Central memory CD8-positive, alpha-beta T cell (primary cell): ENCODE measurements at places on chromosomes 16 and 17.

- no peak overlapping the region for H3K4me3 ChIP-seq
- DNase-seq, result no peak
- H3K27me3 ChIP-seq, result no peaks in the 10 kb centered on the region
Observed at GRCh38 chr16:88464447-88465318, 11.6 kb downstream of the ZFPM1 start.

- H3K4me3 ChIP-seq, result no peak overlapping the region
- DNase-seq, result no peak
- H3K27me3 ChIP-seq, result no peaks in the 10 kb centered on the region
- H3K36me3 ChIP-seq, result peaks cover 59% of the 10 kb centered on the region
- H3K4me1 ChIP-seq, result peaks cover 27% of the 10 kb centered on the region
- H3K27ac ChIP-seq, result no peak overlapping the region
Observed at GRCh38 chr16:69324013-69324531, 6.3 kb downstream of the PDF start.

GRCh38 chr16:17839272-17839671 lies 368.5 kb upstream of the XYLT1 start:
- no peaks in the 10 kb centered on the region for H3K4me1 ChIP-seq
- peaks cover 11% of the 10 kb centered on the region for H3K27me3 ChIP-seq
- H3K27ac ChIP-seq, result no peak overlapping the region
- H3K4me3 ChIP-seq, result no peak overlapping the region

DNA sequence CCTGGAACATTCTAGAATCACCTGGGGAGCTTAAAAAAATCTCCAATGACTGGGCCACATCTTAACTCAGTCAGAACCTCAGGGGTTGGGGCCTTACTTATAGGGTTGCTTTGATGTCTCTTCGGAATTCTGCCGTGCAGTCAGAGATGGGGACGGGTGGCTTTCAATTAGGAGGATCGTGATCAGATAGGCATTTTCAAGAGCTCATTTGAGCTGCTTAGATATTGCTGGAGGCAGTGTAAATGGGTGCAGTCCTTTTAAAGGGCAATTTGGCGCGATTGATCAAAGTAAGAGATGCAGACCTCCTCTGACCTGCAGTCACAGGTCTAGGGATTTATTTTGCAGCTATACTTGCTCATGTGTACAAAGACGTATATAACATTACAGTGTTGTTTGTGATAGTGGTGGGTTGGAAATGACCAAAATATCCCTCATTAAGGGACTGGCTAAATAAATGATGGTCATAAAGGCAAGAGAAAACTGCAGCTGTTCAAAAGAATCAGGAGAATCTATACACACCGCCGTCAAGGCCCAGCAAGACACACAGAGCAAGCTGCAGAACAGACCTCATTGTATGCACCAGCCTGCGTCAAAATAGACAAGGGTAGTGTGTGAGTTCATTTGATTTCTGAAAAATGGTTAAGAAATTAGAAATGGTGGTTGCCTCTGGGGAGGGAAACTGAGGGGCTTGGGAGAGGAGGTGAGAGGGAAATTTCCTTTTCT lies 6.3 kb upstream of the KCNG4 start:
- H3K36me3 ChIP-seq, result no peaks in the 10 kb centered on the region
- no peaks in the 10 kb centered on the region for H3K4me1 ChIP-seq
- H3K4me3 ChIP-seq, result no peak overlapping the region
- H3K27me3 ChIP-seq, result peaks cover 58% of the 10 kb centered on the region

DNA sequence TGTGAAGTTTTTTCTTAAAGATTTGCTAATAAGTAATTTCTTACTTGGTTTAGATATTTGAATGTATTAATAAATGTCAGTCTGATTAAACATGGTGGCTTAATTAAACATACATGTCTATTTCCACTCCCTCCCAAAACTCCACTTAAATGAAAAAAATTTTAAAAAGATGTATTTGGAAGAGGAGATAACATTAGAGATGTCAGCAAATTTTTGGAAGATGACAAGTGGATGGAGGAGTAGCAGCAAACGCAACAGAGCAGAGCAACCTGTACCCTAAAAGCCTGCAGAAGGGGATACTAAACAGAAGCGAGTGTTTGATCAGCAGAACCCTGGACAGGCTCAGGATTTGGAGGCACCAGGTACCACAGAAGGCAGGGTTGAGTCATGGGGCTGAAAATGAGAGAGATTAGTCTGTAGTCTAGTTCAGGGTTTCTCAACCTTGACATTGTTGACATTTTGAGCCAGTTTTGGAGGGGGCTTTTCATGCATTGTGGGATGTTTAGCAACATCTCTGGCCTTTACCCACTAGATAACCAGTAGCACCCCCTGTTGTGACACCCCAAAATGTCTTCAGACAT lies 17.8 kb downstream of the LUC7L3 start:
- H3K4me1 ChIP-seq, result peaks cover 49% of the 10 kb centered on the region
- no peak overlapping the region for H3K4me3 ChIP-seq
- H3K27ac ChIP-seq, result peak overlapping the region; percentile 87
- no peaks in the 10 kb centered on the region for H3K27me3 ChIP-seq
- peaks cover 51% of the 10 kb centered on the region for H3K36me3 ChIP-seq

GRCh38 chr16:84518804-84519341 lies 14.4 kb upstream of the MEAK7 start:
- H3K27me3 ChIP-seq, result no peaks in the 10 kb centered on the region
- H3K4me1 ChIP-seq, result peaks cover 56% of the 10 kb centered on the region
- peak overlapping the region; percentile 70 for H3K27ac ChIP-seq
- H3K36me3 ChIP-seq, result peaks cover 12% of the 10 kb centered on the region

DNA sequence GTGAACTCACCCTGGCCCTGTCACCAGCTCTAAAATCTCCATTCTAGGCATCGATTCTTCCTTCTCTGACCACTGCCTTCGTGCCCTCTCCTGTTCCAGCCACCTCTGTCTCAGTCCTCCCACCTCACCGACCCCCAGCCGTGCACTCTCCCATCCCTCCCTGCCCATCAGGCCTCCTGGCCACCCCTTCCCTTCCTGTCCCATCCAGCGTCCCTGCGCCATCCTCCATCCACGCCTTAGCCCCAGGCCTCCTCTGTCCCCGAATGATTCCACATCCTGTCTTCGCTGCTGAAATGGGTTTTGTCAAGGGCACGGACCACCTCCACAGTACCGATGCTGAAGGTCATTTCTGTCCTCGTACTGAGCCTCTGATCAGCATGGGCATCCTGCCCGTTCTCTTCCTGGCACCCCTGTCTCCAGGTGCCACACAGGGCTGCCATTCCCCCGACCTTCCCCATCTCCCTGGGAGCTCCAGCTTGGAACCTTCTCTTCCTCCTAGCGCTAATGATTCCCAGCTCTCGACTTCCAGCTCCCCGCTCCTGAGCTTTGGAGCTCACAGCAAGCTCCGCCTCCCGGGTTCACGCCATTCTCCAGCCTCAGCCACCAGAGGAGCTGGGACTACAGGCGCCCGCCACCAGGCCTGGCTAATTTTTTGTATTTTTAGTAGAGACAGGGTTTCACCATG lies 2.6 kb downstream of the TRIM65 start:
- DNase-seq, result no peak
- H3K4me3 ChIP-seq, result no peak overlapping the region
- H3K27ac ChIP-seq, result peak overlapping the region; percentile 73
- no peaks in the 10 kb centered on the region for H3K27me3 ChIP-seq

DNA sequence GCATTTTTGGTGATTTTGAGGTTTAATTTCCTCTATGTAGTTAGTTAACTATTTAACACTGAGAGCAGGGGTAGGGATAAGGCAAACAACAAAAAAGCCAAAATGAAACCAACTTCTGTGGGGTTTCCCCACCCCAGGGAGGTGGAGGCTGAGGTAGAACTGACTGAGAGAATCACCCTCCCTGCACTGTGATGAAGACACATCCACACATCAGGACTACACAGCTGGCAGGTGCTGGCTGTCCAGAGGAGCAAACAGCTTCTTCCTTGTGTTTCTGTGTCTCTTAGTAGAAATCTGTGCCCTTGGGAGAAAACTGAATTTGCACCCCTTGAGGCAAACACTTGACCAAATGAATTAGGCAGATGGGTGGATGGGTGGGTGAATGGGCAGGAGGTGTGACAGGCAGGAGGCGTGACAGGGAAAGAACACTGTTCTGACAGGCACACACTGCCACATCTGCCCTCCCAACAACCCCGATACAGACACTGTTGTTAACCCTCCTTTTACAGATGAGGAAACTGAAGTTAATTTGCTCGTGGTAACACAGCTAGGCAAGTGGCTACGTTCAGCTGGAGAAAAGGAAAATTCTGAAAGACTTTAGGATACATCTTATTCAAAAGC lies 62.9 kb upstream of the AMZ2 start:
- H3K4me1 ChIP-seq, result peaks cover 57% of the 10 kb centered on the region
- peaks cover 49% of the 10 kb centered on the region for H3K36me3 ChIP-seq
- peak; percentile 69 for DNase-seq
- no peaks in the 10 kb centered on the region for H3K27me3 ChIP-seq

- H3K27ac ChIP-seq, result peak within 1 kb of the TSS; percentile 59
- H3K36me3 ChIP-seq, result no peaks in the 10 kb centered on the region
- DNase-seq, result no peak
- H3K4me3 ChIP-seq, result peak within 1 kb of the TSS; percentile 74
- H3K27me3 ChIP-seq, result peaks cover 26% of the 10 kb centered on the region
- H3K4me1 ChIP-seq, result peaks cover 8% of the 10 kb centered on the region
Observed at GRCh38 chr16:19113577-19114358, at the start of gene ITPRIPL2. TSS of gene ITPRIPL2 (plus strand) at chr16:19113964. CDS start at chr16:19114462, 498 bp downstream.
